HepG2 (cell line): ENCODE measurements at places on chromosomes 5 and 9. TPM values are rescaled to one million over a fixed set of nuclear protein-coding genes. Genes with fewer than 3 reads are reported as not detected.

DNA sequence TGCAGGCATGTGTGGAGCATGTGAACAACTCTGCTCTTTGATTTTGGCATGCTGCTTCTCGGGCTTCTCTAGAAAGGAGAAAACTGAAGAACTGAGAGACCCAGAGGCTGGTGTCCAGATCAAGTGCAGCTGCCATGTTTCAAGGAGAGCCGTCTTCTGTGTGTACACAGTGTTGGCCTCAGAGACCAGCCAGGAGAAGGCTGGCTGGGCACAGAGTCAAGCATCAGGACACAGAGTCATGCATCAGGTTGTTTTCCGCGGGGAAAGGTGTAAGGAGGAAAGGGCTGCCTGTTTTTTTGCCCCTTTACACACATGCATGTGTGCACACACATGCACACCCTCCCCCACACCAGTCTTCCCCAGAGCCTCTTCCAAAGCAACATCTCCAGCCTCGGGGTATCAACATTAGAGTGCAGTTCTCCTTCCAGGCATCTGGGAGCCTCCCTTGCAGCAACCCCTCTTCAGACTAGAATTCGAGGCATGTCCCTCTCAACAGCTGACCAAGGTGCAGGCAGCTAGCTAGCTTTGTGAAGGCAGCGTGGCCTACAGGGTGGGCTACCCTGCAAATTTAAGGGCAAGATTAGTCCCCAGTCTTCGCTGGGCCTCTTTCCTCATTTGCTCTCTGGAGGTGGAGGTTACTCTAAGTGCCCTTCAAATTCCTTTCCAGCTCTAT, 180.9 kb downstream of the AOPEP start:
- no peak overlapping the region for H3K4me3 ChIP-seq
- H3K27me3 ChIP-seq = no peaks in the 10 kb centered on the region
- H3K36me3 ChIP-seq = no peaks in the 10 kb centered on the region
- peak overlapping the region; percentile 45 for H3K27ac ChIP-seq

GRCh38 chr5:151903243-151903653, 21.4 kb downstream of the GLRA1 start:
- H3K4me1 ChIP-seq = no peaks in the 10 kb centered on the region
- H3K27ac ChIP-seq = no peak overlapping the region
- no peaks in the 10 kb centered on the region for H3K36me3 ChIP-seq
- no peaks in the 10 kb centered on the region for H3K27me3 ChIP-seq
- no peak for DNase-seq

DNA sequence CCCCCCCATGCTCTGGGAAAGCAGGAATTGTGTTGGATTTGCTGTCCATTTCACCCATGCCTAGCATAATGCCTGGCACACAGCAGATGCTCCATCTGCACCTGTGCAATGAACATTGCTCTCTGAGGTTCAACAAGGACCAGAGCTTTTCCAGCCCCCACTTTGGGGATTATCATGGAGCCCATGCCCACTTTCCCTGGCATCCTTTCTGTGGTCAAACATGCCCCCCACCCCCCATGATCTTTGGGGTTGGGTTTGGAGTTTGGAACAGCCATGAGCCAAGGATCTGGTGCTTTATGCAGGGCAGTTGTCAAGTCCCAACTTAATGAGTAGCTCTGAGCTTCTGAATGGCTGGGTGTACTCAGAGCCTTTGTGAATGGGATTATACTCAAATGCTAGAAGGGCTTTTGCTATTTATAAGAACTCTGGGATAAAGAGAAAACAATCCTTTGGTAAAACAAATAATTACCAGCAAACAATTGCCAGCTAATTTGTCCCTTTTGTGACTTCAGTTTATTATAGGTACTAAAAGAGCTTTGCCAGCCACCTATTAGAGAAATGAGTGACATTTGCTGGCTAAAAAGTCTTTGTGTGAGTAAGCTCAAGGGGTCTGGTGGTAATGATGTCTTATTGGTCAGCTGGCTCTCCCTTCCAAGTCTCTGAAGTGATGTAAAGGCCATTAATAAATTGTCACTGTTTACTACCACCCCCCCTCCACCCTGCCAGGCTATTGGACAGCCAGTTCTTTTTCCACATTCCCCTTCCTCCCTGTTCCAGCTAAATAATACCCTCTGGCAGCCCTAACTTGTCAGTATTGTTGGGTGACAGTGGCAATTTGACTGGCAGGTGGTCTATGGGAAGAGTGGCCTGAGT, 182.3 kb downstream of the MACROH2A1 start:
- no peaks in the 10 kb centered on the region for H3K36me3 ChIP-seq
- no peaks in the 10 kb centered on the region for H3K27me3 ChIP-seq
- H3K4me3 ChIP-seq = no peak overlapping the region
- no peak overlapping the region for H3K27ac ChIP-seq

The SLC6A7 gene
- polyA plus RNA-seq = not detected in 2 replicates

GRCh38 chr9:122206118-122207046, 22.4 kb downstream of the LHX6 start:
- H3K4me1 ChIP-seq = 0 out of 2 replicates have a peak, but pooled peaks cover under 1% of the 10 kb centered on the region
- H3K27ac ChIP-seq = no peak overlapping the region
- no peak overlapping the region for H3K4me3 ChIP-seq
- H3K27me3 ChIP-seq = 0 out of 3 replicates have a peak, but pooled peaks cover 3% of the 10 kb centered on the region
- no peaks in the 10 kb centered on the region for H3K36me3 ChIP-seq

DNA sequence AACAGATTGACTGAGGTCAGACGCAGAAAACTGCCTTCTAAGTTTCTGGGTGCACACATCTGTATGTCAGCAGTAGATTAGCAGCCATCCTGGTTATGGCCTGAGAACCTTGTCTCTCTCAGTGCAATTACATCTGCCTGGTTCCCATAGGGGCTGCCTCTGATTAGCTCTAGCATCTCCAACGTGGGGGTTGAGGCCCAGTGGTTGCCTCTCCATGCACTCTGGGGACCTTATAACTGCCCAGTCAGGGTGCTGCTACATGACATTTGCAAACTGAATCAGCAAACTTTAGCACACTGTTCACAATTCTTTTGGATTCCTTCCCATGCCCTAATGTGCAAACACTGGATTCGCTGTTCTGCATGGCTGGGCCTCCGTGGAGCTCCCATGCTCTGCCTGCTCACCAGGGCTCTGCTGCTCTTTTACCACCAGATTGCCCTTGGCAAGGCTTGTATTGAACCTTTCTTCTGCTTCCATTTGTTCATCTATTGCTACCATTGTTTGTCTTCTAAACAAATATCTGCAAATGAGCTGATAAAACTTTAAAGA, 36.2 kb downstream of the SNX18 start:
- H3K27ac ChIP-seq = no peak overlapping the region
- H3K4me1 ChIP-seq = peaks cover 6% of the 10 kb centered on the region; the same call in 1 of the 2 replicates
- H3K36me3 ChIP-seq = no peaks in the 10 kb centered on the region
- no peak for DNase-seq
- H3K4me3 ChIP-seq = no peak overlapping the region

DNA sequence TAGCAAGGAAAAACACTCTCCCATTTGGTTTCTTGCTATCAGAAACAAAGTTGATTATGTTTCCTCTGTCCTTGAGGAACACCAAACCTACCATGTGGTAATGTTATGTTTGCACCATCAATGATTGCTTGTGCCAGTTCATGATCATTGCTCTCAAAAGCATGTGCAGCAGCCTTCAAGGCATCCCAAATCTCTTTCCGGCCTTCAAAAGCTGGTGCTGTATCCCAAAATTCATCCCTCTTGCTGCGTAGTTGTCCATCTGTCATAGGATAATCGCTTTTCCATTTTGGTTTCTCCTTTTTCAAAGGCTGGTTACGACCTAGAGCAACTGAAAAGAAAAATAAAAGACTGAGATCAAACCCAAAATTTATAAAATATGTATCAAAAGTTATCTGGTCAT, 40.1 kb downstream of the EFCAB9 start:
- peaks cover 27% of the 10 kb centered on the region for H3K36me3 ChIP-seq
- H3K4me1 ChIP-seq = peaks cover 53% of the 10 kb centered on the region
- H3K27me3 ChIP-seq = no peaks in the 10 kb centered on the region
- H3K4me3 ChIP-seq = no peak overlapping the region
- no peak for DNase-seq

The FUBP3 gene
- 28.7 and 45.9 TPM in 2 replicates for polyA plus RNA-seq

GRCh38 chr9:24095246-24095645, 269.2 kb upstream of the ELAVL2 start:
- H3K4me3 ChIP-seq = no peak overlapping the region
- no peak for DNase-seq
- H3K27me3 ChIP-seq = no peaks in the 10 kb centered on the region
- H3K4me1 ChIP-seq = no peaks in the 10 kb centered on the region
- no peaks in the 10 kb centered on the region for H3K36me3 ChIP-seq

The HNRNPH1 gene
- 329 and 382 TPM in 2 replicates for polyA plus RNA-seq

The CDX1 gene
- polyA plus RNA-seq = 0.05 TPM in 1 of 2 replicates, not detected in the other

The FIBCD1 gene
- 0.55 and 1.3 TPM in 2 replicates for polyA plus RNA-seq

The PCDHB8 gene
- polyA plus RNA-seq = 0.26 and 0.33 TPM in 2 replicates

The TRIM14 gene
- polyA plus RNA-seq = 9.2 and 10.7 TPM in 2 replicates

The FBP2 gene
- not detected in 2 replicates for polyA plus RNA-seq

- H3K36me3 ChIP-seq = peaks cover 4% of the 10 kb centered on the region
- H3K4me1 ChIP-seq = no peaks in the 10 kb centered on the region
- H3K27me3 ChIP-seq = no peaks in the 10 kb centered on the region
- peak; percentile 28 for DNase-seq
Observed at GRCh38 chr9:5799314-5799713, 33.6 kb downstream of the ERMP1 start.

The PCDHA5 gene
- not detected in 2 replicates for polyA plus RNA-seq

- H3K27me3 ChIP-seq = no peaks in the 10 kb centered on the region
- peak overlapping the region; percentile 9 for H3K27ac ChIP-seq
- no peaks in the 10 kb centered on the region for H3K36me3 ChIP-seq
- H3K4me1 ChIP-seq = peaks cover 59% of the 10 kb centered on the region
- peak; percentile 33 for DNase-seq
Observed at GRCh38 chr9:126150411-126151030, 176.1 kb upstream of the MVB12B start.

DNA sequence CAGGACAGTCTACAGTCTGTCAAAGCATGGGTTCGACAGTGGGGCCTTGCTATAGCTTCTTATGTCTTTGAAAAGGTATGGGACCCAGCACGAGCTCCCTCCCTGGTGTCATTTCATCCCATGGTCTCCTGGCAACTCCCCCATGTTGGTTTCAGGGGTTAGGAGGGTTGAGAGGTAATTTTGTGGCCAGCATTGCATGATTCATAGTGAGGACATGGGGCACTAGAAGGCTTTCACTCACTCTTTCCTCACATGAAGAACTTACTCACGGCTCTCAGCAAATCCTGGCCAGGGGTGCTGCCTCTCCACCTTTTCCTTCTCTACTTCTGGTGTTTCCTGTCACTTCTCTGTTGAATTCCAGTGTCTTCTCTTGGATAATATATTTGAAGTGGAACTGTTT, 134.7 kb upstream of the TNPO1 start:
- no peaks in the 10 kb centered on the region for H3K4me1 ChIP-seq
- H3K27me3 ChIP-seq = peaks cover 3% of the 10 kb centered on the region; the same call in 1 of the 3 replicates
- DNase-seq = no peak
- H3K27ac ChIP-seq = no peak overlapping the region

The SPAG8 gene
- polyA plus RNA-seq = 0.18 and 0.22 TPM in 2 replicates

The MRRF gene
- 37.6 and 44.3 TPM in 2 replicates for polyA plus RNA-seq

The AMBP gene
- 2,580 and 3,919 TPM in 2 replicates for polyA plus RNA-seq

DNA sequence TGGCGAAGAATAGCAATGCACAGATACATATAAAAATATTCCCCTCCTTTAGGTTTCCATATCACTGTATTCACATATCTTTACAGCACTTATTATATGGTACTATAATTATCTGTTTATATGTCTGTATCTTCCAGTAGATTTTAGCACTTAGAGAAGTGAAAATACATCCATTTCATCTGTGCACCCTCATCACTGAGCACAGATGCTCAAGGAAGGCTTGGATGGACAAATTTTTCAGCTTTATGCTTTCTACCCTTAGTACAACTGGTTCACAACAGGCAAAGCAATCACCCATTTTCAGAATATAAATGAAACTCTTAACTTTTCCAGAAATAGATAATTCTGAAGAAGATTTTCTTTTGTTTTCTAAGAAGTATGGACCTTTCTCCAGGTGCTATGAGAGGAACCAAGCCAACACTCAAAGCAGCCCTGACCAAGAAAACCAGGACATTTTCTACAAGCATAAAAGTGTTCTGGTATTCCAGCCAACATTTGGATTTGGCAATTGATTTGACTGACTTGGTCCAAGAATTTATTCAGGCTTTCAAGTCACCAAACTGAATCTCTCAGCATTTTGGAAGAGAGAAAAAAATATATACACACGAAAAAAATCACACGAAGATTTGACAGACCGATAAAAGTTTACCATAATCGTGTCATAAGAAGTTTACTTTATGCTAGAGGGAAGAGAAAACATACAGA, 170.2 kb upstream of the CD180 start:
- no peak overlapping the region for H3K4me3 ChIP-seq
- no peaks in the 10 kb centered on the region for H3K36me3 ChIP-seq
- H3K4me1 ChIP-seq = no peaks in the 10 kb centered on the region
- no peaks in the 10 kb centered on the region for H3K27me3 ChIP-seq
- DNase-seq = no peak
- no peak overlapping the region for H3K27ac ChIP-seq

DNA sequence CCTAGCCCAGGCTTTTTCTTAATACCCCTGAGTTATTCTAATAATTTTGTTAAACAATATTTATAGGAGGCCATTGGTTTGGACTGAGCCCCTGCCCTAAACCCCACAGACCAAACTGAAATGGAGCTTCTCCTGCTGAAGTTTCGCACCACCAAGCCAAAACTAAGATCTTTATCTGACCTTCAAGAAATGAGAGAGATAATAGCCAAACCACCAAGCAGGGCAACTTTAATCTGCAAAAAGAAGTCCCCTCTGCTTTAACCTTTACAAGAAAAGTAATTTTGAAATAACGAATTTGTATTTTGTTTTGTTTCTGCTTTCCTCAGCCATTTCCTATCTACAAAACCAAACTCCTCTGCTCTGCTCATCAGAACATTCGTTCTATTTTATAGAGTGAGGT, 125.5 kb downstream of the PIK3R1 start:
- H3K27ac ChIP-seq = no peak overlapping the region
- no peaks in the 10 kb centered on the region for H3K27me3 ChIP-seq
- no peak overlapping the region for H3K4me3 ChIP-seq
- DNase-seq = no peak
- no peaks in the 10 kb centered on the region for H3K4me1 ChIP-seq

- no peak overlapping the region for H3K4me3 ChIP-seq
- no peaks in the 10 kb centered on the region for H3K36me3 ChIP-seq
- H3K27me3 ChIP-seq = no peaks in the 10 kb centered on the region
- H3K27ac ChIP-seq = no peak overlapping the region
- H3K4me1 ChIP-seq = no peaks in the 10 kb centered on the region
- no peak for DNase-seq
Observed at GRCh38 chr5:89560696-89561095, 677.7 kb upstream of the MEF2C start.

The STPG3 gene
- not detected in 2 replicates for polyA plus RNA-seq
